Pancreas (tissue), 10 donors: ENCODE measurements at places on chromosomes 13 and 19.

DNA sequence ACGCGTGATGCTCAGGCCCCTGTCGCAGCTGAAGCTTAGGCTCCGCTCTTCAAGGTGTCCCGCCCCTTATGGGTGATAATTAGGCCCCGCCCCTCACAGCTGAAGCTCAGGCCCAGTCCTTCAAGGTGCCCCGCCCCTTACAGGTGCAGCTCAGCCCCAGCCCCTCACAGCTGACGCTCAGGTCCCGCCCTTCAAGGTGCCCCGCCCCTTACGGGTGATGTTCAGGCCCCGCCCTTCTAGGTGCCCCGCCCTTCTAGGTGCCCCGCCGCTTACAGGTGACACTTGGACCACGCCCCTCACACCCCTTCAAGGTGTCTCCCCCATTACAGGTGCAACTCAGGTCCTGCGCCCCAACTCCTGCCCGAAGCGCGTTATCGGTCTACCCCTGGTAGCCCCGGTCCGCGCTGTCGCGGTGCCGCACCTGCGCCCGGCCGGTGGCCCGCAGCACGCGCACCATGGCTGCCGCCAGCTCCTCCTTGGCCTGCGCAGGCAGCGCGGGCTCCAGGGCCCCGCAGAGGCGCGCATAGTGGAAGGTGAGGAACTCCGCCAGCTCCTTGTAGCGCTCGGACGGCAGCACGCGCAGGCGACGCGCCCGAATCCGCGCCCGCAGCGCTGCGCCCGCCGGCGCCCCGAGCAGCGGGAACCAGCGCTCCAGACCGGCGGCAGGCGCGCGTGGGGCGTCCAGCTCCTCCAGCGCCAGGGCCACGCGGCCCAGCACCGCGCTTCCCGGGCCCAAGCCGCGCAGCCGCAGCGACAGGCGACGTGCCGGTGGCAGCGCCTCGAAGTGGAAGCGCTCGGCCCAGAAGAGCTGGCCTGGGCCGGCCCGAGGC, 7.3 kb downstream of the RASAL3 start:
- DNase-seq = no peak

GRCh38 chr13:28423010-28423409, 71.9 kb downstream of the FLT1 start:
- DNase-seq = no peak

DNA sequence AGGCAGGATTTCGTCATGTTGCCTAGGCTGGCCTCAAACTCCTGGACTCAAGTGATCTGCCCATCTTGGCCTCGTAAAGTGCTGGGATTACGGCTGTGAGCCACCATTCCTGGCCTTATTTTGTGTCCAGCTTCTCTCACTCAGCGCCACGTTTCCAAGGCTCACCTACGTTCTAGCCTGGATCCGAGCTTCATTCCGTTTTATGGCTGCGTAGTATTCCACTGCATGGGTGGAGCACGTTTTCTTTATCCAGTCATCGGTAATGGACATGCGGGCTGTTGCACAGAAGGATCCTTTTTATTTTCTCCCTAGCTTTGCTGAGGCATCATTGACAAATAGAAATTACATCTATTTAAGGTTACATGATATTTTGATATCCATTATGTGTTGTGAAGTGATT, 16.6 kb downstream of the ADGRL1 start:
- no peak for DNase-seq

DNA sequence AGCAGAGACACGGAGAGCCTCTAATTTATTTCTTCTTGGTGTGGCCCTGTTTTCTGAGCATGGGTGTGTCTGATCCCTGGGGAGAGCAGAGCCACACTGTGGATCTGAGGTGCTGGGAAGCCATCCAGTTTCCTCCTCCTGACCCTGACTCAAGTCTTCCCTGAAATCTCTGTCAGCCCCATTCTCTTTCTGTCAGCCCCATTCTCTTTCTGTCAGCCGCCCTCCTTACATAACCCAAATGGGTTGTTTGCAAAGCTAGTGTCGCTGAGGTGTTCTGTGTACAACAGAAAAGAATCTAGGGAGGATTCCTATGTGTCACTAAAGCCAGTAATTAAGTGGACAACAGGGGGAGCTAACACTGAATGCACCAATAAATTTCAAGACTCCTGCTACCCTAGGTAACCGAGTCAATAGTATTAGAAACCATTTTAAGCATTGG, 50.2 kb downstream of the LRCH1 start:
- DNase-seq = no peak

- DNase-seq = no peak
These were observed 1.3 kb downstream of the MED4 start for GRCh38 chr13:48093588-48093987.

GRCh38 chr19:18571564-18572344, at the start of gene UBA52:
Gene UBA52, plus strand, starts transcription at chr19:18571857. Its CDS starts 1,444 bp downstream, at chr19:18573301.
- peak; percentile 97 for DNase-seq

- no peak for DNase-seq
These were observed 202.1 kb downstream of the TBC1D4 start for GRCh38 chr13:75279834-75280369.
